ENCODE measurements at places on chromosomes 13 and 19.

GRCh38 chr13:98957731-98958442, 20.0 kb downstream of the DOCK9 start:
- DNase-seq, result no peak

GRCh38 chr19:55447421-55448174, 4.5 kb upstream of the SHISA7 start:
- DNase-seq, result no peak

DNA sequence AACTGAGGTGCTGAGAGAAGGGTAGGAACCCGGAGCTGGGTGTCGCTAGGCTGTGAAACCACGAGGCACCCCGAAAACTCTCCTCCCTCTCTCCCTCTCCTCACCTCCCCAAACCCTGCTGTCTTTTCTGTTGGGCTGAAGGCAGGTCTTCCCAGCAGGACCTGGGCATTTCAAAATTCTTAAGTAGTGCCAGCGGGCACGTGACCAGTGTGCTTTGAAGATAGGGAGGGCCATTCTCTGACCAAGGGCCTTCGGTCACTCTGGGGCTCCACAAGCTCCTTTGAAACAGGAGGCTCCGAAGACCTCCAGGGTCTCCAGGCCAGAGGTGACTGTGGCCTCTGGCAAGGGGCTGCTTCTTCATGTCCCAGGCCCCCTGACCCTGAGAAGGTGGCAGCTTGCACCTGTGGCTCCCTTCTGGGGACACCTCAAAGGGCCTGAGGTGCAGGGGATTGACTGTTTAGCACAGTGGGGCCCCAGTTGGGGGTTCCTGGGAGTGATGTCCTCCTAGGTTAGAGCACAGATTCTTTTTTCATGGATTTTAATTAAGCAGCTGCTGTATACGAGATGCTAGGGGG, 48.3 kb downstream of the DNM2 start:
- no peak for DNase-seq

DNA sequence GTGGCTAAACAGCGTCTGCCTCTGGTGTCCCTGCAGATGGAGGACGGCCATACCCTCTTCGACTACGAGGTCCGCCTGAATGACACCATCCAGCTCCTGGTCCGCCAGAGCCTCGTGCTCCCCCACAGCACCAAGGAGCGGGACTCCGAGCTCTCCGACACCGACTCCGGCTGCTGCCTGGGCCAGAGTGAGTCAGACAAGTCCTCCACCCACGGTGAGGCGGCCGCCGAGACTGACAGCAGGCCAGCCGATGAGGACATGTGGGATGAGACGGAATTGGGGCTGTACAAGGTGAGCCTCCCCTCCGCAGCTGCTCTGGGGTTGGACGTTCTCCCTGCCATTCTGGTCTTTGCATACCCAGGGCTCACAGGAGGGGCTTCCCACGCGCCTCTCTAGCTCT, 19.9 kb downstream of the UHRF1 start:
- DNase-seq, result no peak

DNA sequence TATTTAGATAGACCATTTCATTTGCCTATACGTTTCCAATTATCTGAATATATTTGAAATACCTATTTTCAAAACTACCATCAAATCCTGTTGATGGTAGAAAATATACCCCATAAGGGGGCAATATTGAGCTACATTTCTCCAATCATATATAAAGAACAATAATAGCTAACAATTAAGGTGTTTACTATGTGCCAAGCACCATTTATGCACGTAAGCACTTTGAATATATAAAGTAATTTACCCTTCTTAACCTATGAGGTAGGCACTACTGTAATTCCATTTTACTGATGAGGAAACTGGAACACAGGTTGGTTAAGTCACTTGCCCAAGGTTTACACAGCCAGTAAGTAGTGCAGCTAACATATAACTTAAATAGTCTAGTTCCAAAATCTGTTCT, 79.2 kb downstream of the UBL3 start:
- DNase-seq, result no peak

GRCh38 chr19:3408996-3409345, 42.6 kb downstream of the NFIC start:
- DNase-seq, result no peak

- DNase-seq, result peak; percentile 66
Observed at GRCh38 chr13:41457589-41458186, 338 bp downstream of the RGCC start.

Measured in endodermal cell (in vitro differentiated cells).